ENCODE measurements at places on chromosomes 7 and 10.

DNA sequence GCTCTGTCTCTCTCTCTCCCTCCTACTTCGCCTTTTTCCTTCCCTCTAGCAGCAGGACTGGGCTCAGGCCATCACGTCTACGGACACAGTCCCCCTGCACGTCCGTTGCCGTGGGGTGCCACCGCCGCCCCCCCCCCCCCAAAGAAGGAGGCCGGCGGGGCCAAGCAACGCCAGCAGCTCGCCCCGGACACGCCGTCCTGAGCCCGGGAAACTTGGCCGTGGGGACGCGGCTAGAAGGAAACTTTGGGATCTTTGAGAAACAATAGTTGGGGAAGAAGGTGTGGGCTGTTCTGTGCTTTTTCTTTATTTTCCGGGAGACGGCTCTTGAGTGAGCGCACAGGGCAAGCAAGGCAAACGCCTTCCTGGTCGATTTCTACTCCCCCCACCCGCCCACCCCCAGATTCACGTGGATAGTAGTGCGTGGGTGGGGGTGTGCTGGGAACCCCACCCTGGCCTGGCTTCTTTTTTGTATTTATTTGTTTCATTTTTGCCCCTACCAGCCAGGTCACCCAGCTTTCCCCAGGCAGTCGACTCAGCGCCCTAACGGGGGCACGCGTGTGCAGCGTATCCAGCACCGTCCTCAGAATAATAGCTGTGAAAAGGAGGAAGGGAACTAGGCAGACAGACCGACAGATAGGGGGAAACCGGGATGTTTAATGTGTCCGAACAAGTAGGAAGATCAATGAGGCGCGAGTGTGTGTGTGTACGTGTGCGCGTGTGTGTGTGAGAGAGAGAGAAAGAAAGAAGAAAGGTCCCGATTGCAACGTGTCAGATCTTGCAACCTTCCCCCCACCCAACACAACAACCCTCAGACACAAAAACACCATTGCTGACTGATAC lies 1.4 kb downstream of the MXI1 start:
- no peak for DNase-seq

- DNase-seq = no peak
These were observed 2.0 kb downstream of the AGAP3 start for GRCh38 chr7:151088019-151088855.

DNA sequence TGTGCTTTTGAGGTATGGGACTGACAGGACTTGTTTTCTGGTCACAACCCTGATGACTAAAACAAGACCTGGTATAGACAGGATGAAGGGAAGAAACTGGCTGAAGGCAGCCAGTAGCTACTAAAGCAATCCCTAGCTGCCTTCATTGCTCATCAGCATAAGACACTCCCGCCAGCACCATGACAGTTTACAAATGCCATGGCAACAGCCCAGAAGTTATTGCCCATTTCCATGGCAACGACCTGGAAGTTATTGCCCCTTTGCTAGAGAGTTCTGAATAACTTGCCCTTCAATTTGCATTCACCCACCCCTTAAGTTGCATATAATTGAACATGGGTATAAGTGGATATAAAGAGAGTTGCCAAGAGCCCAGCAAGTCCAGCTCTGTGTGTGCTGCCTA lies 169.6 kb upstream of the FAM171A1 start:
- DNase-seq = no peak

DNA sequence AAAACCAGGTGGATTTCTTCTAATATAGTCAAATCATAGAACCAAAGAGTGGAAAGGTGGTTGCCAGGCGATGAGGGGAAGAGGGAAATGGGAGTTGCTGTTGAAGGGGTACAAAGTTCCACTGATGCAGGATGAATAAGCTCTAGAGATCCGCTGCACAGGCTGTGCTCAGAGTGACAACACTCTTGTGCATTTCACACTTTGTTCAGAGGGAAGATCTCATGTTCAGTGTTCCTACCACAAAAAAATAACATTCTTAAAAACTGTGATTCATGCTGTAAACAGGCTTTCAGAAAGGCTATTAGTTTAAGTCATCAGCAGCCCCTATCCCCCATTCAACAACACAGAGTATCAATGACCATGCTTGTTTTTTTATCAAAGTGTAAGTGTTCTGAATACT lies 213.8 kb downstream of the COBL start:
- DNase-seq = no peak

DNA sequence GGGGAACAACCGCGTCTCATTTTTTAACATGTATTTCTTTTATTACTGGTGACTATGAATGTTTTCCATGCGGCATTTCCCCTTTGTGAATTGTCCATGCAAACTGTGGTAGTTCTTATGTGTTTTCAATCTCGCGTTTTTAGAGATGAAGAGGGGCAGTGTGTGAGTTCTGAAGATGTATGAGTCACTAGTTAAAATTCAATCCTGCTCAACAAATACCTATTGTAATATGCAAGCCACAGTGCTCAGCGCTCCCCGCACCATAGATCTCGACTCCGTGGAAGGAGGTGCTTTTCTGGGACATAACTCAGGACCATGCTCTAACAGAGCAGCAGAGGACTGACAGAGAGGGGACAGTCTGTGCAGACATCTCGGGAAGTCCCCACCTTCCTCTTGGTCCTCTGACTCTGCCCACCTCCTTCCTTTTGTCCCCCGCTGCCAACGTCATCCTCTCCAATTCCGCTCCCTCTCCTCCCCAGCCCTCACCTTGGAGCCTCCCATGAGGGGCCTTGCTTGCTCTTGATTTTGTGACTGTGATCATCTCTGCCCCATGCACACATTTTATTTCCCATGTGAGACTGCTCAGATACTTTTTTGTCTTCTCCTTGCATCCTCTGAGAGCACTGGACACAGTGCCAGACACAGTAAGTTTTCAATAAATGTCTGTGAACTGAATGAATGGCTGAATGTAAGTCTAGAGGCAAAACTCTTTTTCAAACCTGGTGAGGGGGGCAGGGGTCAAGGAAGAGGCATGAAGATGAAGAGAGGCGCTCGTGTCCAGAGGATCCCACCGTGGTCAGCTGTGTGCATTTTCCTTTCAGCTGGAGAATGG lies 42.7 kb upstream of the PLEKHA1 start:
- DNase-seq = no peak

- peak; percentile 44 for DNase-seq
These were observed 60.8 kb upstream of the NAMPT start for GRCh38 chr7:106345421-106346166.

- no peak for DNase-seq
These were observed 22.9 kb upstream of the AOC1 start for GRCh38 chr7:150829426-150829825.

DNA sequence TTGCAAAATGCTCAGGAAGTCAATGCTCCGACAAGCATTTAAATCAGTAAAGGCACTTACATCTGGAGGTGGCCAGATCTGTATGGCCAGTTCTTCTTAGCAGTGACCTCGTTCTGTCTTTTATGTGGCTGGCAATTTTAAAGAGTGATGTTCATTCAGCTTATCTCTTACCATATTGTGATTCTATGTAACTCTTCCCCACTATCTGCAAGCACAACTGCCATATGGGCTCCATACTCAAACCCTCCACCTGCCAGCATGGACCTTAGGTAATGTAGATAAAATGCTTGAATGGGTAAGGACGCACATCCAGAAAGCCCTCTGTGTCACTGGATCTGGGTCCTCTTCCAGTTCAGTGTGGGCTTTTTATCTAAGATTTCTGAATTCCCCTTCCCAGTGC lies 42.4 kb upstream of the STK17A start:
- no peak for DNase-seq

DNA sequence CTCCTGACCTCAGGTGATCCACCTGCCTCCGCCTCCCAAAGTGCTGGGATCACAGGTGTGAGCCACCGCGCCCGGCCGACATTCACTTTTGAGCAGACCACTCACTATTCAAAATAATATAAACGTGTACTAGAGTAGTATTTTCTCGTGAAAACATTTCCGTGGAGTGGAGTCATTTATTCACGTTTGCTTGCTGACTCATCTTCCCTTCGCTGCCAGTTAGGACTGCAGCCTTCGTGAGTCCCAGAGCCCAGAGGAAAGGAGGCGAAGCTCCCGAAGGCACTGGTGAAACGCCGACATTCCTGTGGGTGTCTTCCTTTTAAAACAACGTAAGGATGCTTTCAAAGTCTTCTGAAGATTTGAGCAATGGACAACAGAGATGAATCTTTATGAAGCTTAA lies 10.9 kb upstream of the INPP5A start:
- DNase-seq = no peak

GRCh38 chr7:158748335-158748734 lies 43.7 kb upstream of the NCAPG2 start:
- DNase-seq = no peak

Measured in stimulated activated CD4-positive, alpha-beta T cell treated with anti-CD3 and anti-CD28 coated beads, Interleukin-12 subunit alpha, Interleukin-12 subunit beta, amount 100 ng/mL, for 24 hours (primary cell).